Activated CD4-positive, alpha-beta T cell treated with anti-CD3 and anti-CD28 coated beads, Interleukin-2, amount 50 U/mL, for 48 hours (primary cell): ENCODE measurements at places on chromosomes 6 and 20.
A peak's percentile ranks its signal among the peaks of the same experiment; 100 is the strongest.

DNA sequence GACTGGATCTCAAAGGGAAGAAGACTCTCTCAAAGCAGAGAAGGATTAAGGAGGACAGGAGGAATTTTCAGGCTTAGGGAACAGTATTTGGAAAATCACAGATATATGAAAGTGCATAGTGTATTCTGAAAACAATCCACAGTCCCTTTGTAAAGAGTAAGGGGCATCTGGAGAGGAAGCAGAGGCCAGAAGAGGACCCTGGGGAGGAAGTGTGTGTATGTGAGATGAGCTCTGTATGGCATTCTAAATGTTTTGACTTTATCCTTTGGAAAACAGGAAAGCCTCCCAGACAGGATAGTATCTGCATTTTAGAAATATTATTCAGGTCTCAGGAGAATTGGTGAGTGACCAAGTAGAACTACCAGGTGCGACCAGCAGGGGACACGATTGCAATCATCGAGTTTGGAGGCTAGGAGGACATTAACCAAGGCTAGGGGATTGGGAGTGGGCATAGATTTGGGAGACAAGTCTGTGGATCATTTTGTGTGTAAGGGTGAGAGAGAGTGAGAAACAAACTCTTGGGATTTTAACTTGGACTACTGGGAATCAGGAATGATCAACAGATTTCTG, 38.3 kb upstream of the FAM184A start:
- peak; percentile 8 for DNase-seq

DNA sequence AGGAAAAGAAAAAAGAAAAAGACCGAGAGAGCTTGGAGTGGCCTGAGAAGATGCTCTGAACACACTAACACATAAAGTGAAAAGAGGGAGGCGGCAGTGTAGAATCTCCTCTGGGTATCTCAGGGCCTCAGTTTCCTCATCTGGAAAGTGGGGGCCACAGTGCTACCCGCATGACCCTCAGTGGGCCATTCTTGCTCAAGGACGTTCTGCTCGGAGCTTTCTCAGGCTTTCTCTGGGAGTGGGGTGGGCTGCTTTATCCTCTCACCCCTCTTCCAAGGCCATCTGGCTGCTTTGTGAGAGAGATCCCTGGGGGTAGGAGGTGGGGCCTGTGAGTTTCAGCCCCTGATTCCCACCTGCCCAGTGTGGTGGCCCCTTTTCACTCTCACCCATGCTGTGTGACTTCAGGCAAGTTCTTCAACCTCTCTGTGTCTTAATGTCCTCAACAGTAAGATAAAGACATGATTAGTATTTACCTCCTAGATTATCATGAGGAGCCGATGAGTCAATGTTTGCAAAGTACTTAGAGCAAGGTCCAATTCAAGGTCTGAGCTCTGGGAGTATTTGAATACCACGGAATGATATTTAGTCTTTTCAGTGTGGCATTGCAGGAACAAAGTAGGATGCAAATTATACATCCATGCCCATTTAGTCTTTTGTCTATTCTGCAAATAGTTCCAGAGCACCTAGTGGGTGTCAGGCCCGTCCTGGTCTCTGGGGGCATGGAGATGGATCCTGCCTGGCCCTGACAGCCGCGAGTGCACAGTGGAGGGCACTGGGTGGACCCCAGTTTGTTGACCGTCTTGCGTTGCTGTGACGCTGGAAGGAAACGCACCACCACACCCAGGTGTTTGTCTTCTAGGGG, 34.3 kb downstream of the SRC start:
- no peak for DNase-seq

DNA sequence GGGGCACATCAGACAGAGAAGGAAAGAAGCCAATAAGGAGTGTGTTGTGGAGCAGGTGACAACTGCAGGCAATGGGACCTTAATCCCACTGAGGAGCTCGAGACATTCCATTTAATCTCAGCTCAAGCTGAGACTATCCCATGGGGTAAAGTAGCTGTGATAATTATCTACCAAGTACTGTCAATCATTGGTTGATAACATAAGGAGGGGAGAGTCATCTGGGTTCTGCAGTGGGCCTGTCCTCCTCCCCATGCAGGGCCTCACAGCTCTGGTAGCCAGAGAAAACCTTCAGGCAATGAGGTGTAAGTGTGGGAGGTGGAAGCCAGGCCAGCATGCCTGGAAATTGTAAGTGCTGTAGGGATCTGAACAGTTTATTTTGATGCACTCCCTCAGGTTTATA, 375.0 kb upstream of the ARID1B start:
- no peak for DNase-seq

DNA sequence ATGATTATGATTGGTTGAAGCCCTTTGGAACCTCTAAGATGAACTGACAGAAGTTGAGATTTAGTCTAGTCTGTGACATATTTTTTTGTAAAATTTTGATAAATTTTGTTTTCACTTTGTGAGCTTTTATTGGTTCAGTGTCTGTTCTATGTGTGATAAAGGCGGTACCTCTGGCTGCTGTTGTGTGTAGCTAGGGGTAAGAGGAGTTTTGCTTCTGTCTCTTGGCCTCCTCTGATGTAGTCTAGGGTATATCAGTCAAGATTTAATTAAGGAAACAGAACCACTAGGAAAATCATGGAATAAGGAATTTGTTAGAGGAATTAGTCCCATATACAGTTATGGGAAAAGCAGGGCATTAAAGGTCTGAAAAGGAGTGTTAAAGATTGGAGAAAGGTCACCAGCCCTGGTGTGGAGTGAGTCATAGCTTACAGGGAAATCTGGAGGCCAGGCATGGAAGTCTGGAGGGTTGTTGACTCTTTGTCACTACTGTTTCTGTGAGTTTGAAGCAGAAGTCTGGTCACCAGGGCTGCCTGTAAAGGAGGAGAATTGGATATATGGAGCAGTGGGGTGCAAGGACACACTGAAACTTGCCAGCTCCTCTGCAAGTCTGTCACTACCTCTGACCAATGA, 28.5 kb downstream of the CDC5L start:
- DNase-seq, result no peak

DNA sequence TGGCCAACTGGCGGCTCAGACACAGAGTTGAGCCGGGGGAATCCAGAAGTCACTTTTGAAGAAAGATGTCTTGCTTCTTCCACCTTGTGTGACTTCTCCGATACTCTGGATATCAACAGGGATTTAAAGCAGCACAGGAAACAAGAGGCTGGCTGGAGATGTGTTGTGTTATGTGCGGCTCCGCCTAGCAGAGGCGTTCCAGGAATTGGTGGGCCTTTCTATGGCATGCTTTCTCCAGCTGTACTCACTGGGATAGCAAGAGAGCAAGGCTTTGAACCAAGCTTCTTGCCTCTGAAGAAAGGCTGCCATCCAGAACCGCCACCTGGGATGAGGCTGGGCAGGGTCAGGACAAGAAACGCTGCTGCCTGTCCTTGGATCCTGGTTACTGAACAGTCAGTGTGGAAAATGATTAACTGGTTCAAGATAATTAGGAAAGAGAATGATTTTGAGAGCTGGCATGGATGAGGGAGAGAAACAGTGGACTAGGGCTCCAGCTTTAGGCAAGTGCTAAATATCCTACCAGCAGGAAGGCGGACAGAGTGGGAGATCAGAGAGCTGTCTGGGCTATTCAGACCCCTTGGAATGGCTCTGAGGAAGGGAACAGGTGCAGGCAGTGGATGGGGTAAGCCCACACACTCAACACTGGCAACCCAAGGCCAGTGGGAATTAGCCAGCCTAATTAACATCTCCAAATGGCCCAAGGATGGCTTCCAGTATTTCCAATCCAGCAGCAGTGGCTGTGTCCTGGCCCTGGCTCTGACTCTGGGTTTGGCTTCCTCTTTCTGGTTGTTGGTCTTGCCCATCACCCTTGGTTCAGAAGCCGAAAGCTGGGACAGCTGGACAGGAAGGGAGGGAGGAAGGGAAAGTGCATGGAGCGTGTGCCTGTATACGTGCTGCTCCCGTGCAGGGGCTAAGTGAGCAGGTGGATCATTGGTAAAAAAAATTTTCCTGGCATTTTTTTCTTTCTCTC, 31.9 kb downstream of the INSM1 start:
- no peak for DNase-seq

DNA sequence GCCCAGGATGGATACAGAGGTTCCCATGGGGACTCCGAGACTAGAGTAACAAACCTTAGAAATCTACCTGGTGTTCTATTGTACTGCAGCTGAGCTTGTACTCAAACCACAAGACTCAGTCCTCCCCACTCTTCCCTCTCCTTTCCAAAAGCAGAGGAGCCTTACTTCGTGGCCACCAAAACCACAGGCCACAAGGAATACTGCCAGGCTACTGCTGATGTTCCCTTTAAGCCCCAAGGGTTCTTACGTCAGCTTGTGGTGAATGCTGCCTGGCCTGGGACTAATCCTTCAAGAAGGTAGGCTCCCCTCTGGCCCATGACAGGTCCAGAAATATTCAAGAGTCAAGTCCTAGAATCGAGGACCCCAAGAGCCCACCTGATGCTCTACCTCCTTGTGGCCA, 10.5 kb upstream of the DEFB128 start:
- no peak for DNase-seq

- DNase-seq, result no peak
Measured at GRCh38 chr6:74199215-74199915, 503.4 kb downstream of the CD109 start.

DNA sequence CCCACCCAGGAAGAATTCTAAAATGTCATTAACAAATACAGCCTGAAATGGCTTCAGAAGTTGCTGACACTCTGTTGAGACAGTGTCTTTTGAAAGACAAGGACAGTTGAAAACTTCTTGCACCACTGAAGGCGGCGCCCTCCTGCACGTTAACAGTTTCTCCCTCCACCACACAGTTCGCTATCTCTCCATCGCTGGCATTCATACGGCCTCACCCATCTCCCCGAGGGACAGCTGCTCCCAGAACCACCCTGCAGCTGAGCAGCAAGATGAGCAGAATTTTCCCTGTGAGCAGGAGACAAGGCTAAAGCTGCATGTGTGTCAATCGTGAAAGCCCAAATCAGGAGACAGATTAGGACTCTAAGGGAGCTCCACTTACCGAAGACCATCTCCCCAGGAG, 113.3 kb downstream of the LY86 start:
- DNase-seq, result no peak

GRCh38 chr6:41150671-41151070, 3.5 kb downstream of the TREML1 start:
- DNase-seq, result no peak

DNA sequence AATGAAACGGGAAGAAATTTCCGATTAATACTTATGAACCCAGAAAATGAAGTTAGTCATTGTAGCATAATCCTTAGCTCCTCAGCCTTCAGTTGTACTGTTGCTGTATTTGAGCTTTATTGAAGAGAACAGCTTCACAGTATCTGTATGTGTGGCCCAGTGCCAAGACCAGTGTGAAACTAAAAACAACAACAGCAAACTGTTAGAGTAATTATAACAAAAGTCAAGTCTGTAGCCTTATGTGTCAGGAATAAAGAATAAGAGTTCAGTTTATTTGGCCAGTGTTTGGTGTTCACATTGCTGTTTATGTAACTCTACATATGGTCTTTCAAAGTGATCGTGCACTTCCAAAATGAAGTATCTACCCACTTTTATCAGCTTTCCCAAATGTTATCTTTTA, 70.9 kb downstream of the ARID1B start:
- no peak for DNase-seq

- DNase-seq, result no peak
Measured at GRCh38 chr6:17474289-17474688, 80.9 kb downstream of the CAP2 start.

DNA sequence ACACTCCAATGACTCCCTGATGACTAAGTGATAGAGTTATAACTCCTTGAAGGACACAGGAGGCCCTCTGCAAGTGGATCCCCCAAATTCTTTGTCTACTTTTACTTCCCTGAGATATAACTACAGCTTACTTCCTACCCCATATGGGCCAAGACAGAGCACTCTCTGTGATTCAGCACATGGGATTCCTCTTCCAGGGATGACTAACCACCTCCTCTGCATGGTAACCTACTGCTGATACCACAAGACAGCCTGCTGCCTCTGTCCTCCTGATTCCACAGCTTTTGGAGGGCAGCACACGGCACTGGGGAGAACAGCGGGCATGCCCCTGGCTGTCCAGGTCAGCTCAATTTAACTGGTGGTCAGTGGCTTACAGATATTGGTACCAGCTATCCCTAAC, 675.7 kb upstream of the AGPAT4 start:
- no peak for DNase-seq

DNA sequence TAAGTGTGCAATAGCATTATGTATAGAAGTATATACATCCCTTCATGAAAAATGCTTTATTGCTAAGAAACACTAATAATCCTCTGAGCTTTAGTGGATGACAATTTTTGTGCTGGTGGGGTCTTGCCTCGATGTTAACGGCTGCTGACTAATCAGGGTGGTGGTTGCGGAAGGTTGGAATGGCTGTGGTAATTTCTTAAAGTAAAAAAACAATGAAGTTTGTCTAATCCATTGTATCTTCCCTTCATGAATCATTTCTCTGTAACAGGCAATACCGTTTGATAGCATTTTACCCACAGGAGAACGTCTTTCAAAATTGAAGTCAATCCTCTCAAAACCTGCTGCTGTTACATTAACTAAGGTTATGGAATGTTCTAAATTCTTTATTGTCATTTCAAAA, 816.5 kb upstream of the GJE1 start:
- DNase-seq, result no peak

- DNase-seq, result no peak
Measured at GRCh38 chr20:62029949-62030348, 35.7 kb downstream of the TAF4 start.

- no peak for DNase-seq
Measured at GRCh38 chr6:52887910-52888524, 21.5 kb downstream of the GSTA3 start.
